Hindlimb muscle (tissue), 1 donor: ENCODE measurements at places on chromosomes 6 and 20. TPM values are rescaled to one million over a fixed set of nuclear protein-coding genes. Genes with fewer than 3 reads are reported as not detected.

The SIRPB1 gene
- 0.71 TPM for polyA plus RNA-seq

The PGM3 gene
- 28.2 TPM for polyA plus RNA-seq

The B3GALT4 gene
- polyA plus RNA-seq: 2.2 TPM

The PRRT1 gene
- 1.6 TPM for polyA plus RNA-seq

The CGAS gene
- 5.3 TPM for polyA plus RNA-seq

DNA sequence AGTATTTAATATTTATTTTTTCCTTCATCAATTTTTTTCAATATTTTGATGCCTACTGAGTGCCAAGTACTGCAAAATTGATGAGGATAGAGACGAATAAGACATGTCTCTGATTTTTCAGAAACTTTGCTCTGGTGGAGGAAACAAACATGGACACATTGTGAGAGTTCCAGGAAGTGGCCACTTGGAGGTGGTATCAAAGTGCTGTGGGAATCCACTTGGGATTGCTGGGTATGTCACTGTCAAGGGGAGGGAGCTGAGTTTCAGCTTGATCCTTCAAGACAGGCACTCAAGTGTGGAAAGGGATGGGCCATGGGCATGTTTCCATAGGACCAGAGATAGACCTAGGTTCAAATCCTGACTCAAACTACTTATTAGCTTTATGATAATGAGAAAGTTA lies 24.5 kb upstream of the ABCC10 start:
- no peak for DNase-seq

GRCh38 chr20:47800623-47801022 lies 15.3 kb upstream of the SULF2 start:
- DNase-seq: no peak

DNA sequence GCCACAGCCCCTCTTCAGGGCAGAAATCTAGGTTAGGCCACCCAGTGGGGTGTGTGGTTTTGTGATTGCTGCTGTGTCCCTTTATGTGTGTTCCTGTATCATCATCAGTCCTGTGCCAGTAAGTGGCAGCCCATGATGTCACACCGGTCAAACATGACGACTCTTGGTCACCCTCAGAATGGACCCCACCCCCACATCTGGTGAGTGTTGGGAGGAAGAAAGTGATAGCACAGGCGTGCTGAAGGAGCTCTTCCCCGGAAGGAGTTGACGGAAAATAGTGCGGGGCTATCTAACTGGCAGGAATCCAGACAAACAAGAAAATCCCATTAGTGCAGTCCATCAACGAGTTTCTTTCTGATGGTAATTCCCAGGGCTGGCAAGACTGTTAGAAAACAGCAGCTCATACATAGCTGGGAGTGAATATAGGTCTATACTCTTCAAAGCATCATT lies 33.4 kb upstream of the IL17A start:
- DNase-seq: no peak

DNA sequence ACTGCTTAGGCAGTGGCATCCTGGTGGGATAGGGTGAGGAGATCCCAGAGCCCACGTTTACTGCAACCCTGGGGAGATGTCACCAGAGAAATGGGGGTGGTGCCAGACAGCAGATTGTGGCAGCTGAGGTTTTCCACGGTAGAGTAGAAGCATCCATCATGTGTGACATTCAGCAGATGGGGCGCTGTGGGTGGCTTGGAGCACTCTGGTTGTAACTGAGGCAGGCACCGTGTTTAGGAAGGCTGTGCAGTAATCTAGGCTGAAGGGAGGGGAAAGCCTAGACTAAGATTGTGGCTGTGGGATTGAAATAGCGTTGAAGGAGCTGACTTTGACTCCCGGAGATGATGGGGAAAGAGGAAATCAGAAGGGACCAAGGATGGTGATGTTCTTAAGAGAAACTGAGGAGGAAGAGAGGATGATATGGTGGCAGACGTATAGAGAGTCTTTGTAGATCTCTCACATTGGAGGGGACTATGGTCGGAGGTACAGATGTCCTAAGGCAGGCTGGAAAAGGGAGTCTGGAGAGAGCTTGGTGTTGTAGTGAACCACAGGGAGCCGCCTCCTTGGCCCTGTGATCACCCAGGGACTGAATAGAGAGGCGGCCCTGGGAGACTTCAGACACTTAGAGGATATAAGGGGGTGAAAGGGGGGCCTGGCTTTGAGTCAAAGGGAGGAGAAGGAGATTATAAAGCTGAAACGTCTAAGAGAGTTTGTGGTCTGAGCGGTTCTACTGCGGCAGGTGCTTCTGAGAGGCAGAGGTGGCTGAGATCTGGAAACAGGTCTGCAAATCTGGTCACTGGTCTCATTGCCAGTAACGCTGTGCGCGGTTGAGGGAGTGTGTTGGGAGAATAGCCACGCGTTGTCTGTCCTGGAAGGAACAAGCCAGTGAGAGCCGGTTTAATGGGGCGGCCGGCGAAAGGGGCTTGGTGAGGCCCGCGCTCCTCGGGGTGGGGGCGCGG lies 792 bp upstream of the MICA start:
- DNase-seq: no peak

DNA sequence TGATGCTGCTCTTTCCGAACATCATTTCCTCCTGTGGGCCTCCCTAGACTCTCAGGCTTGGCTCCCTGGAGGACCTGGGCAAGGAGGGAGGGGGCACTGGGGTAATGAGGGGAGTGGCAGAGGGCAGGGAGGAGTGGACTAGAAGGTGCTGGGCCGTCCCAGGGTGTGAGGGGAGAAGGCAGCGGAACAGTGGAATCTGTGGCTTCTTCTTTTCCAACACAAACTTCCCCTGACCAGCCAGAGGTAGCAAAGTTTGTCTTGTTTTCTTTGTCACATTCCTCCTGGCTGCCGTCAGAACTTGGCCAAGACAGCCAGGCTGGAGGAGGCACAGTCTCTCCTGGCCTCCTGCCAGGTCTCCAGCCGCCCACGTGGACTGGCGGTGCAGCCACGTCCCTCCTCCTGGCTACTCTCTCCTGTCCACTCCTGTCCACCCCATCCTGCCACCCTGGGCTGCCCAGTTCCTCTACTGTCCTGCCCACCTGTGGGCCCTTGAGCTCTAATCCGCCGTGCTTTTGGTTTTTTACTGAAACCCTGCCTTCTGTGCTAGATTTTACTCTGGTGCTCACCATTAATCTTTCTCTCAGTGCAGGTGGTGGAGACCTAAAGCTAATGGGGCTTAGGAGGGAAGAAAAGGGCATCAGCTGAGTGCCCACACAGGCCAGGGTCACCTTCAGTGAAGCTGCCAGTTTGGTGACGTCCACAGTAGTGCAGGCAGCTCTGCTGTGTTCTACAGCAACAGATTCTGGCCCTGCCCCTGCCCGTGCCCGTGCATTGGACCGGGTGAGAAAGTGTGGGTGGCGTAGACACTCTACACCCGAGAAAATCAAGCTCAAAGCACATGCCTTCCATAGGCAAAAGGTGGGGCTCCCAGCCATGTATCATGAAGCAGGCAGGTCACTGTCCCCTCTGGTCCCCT lies 2.8 kb upstream of the CDSN start:
- DNase-seq: peak; percentile 63

DNA sequence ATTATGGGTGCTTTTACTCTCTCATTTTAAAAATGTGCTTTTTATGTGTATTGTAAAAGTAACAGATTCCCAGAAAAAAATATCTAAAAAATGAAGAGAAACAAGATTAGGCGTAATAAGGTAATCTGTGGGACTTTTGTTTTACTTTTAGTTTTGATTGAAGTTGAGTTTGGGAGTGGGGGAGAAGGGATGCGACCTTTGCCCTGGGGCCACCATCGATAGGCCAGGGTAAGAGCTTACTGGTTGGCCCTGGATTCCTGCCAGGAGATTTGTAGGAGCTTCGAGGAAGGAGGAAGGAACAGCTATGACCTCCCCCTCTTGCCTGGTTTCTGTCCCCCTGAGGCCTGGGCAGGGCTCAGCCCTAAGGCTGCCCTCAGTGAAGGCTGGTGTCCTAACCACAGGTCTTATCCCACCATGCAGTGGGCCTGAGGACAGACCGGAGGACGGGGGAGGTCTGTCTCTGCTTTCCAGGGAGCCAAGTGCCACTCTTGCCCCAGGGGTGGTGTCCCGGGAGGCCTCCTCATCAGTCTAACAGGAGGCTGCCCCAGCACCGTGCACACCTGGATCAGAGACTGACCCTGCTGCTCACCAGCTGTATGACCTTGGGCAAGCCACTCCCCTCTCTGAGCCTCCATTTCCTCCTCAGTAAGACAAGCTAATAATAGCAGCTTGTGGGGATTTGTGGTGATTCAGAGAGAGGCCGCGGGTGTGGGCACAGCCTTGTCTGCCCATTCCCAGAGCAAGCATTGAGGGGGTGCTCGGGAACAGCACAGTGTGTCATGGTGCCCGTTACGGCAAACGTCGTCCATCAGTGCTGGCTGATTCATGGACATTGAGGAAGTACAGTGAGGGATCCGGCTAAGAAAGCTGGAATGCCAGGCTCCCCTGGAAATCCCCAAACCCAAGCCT lies 21.2 kb downstream of the TGM2 start:
- no peak for DNase-seq

GRCh38 chr6:128882560-128882959 lies 378 bp upstream of the LAMA2 start:
- no peak for DNase-seq

GRCh38 chr6:33276864-33277662 lies at the start of gene B3GALT4:
TSS of gene B3GALT4 (plus strand) at chr6:33277123. CDS start at chr6:33277420, 297 bp downstream.
- DNase-seq: peak; percentile 70

DNA sequence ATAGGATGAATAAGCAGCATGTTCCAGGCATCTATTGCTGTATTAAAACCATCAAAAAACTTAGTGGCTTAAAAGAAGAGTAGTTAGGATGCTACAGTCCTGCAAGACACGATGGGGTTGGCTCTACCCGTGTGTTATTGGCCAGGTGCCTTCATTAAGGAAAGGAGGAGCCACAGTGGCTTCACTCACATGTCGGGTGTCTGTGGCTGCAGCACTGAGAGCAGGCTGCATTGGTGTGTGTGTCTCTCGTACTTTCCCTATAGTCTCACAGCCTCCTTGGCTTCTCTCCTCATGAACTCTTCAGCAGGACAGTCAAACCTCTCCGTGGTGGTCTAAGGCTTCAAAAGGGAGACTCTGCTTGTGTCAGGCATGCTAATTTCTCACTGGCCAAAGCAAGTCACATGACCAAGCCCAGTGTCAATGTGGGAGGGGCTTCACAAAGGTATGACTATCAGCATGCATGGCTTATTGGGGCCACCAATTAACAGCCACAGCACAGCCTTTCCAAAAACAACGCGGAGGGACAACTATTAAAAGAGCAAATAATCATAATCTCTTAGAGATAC lies 402.8 kb downstream of the KIF16B start:
- no peak for DNase-seq

DNA sequence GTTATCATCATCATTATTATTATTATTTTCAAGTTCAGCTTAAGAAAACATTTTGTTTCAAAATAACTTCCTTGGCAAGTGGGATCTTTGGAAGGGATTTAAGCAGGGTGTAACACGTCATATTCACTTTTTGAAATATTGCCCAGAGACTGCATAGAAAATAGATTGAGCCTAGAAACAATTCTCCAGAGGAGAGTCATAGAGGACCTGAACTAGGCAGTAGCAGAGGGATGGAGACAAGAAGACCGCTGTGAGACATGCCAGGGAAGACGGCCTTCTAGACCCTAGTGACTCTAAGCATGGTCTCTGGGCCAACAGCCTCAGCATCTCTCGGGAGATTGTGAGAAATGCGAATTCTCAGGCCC lies 55.5 kb downstream of the EDN1 start:
- DNase-seq: peak; percentile 11

- no peak for DNase-seq
Measured at GRCh38 chr6:85077098-85077497, 312.7 kb upstream of the TBX18 start.

GRCh38 chr20:11057624-11058023 lies 383.8 kb upstream of the JAG1 start:
- DNase-seq: no peak

DNA sequence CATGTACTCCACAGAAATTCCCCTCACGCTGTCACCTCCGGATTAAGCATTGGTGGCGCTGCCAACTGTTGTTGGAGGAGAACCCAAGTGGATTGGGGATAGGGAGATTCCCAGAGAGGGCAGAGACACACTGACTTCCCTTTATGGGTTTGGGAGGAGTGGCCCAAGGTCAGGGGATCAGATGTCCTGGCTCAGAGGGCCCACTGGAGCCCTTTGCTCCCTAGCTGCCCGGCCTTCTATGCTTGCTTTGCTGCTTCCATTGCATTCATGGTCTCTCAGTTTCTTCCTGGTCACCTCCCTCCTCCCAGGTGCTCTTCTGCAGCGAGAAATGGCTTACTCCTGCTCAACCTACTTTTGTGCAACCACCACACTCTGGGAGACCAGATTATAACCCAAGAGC lies 14.3 kb downstream of the CUL9 start:
- no peak for DNase-seq

DNA sequence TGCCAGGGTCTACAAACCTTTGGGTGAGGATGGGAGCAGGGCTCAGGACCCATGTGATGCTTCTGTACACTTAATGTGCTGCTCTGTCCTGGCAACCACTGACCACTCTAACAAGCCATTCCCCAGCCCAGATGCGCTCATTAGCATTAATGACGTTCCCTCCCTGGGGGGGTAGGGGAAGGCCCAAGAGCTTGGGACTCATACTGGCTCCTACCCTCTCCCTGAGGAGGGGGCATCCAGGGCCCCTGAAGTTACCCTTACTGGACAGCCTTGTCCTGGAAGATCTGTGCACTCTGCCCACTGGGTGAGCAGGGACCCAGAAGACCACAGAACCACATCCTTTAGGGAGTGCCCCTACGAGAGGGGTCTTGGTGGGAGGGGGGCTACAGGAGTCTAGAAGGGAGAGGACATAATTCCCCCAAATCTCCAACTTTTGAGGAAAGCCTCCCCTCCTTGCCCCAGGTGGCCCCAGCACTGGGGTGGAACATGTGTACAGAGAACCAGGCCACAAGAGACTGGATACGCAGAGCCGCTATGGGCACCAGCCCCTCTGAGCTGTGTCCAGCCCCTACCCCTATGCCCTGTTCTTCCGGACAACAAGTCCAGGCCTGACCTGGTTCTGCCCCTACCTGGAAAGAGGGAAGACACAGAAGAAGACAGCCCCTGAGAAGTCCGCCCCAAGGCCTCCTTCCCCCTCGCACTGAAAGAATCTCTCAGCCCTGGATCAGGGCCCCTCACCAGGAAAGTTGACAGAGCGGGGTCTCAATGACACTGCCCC lies 1.4 kb downstream of the TEAD3 start:
- no peak for DNase-seq

- DNase-seq: no peak
Measured at GRCh38 chr20:23082846-23083552, 3.1 kb downstream of the CD93 start.

DNA sequence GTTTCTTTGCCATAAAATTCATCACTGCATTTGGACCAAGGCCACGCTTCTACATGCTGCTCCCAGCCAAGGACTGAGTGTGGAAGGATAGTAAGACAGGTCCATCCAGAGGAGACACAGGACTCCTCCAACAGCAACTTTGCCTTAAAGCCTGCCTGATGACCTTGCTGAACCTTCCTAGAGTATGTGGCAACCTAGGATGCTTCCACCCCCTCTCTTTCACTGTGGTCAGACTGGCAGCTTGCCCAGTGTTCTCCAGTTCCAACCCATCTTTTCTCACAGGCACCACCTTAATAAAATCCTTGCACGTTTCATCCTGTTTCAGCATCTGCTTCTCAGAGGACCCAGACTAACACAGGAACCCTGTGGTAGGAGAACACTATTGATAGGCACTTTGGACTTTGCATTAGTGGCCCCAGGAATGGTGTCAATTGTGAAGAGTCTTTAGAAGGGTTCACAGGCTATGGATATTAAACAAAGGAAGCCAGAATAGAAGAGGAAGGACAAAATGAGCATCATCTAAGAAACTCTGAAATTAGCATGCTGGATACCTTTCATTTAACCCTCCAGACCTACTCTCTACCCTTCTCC lies 2.4 kb upstream of the PKHD1 start:
- no peak for DNase-seq

- DNase-seq: peak; percentile 33
Measured at GRCh38 chr20:8431538-8432434, 299.7 kb downstream of the PLCB1 start.

- DNase-seq: no peak
Measured at GRCh38 chr20:34720266-34720665, 16.1 kb downstream of the TP53INP2 start.
